ENCODE measurements at places on chromosomes 12 and 14. TPM values are rescaled to one million over a fixed set of nuclear protein-coding genes. Genes with fewer than 3 reads are reported as not detected.

Gene EFS
- 6.9 TPM for total RNA-seq

Gene BATF
- total RNA-seq, result 0.82 TPM

Gene KCNH5
- total RNA-seq, result 24.5 TPM

Gene LRRC9
- total RNA-seq, result 0.82 TPM

Gene SLC17A8
- total RNA-seq, result 11.0 TPM

Gene KLRG1
- 8.6 TPM for total RNA-seq

Gene KRT80
- total RNA-seq, result not detected

Gene AQP2
- total RNA-seq, result not detected

All from frontal cortex (tissue), 4 donors.